ENCODE measurements at places on chromosomes 13 and 19. TPM values are rescaled to one million over a fixed set of nuclear protein-coding genes. Genes with fewer than 3 reads are reported as not detected.

TSHZ3 gene
- 18.6 TPM for total RNA-seq

- no peak for DNase-seq
These were observed 66.8 kb downstream of the FNDC3A start for GRCh38 chr13:49042476-49042875.

- DNase-seq: peak; percentile 41
These were observed 3.4 kb downstream of the BSG start for GRCh38 chr19:575527-576506.

- no peak for DNase-seq
These were observed 16.1 kb downstream of the ZSWIM9 start for GRCh38 chr19:48186541-48186991.

DNA sequence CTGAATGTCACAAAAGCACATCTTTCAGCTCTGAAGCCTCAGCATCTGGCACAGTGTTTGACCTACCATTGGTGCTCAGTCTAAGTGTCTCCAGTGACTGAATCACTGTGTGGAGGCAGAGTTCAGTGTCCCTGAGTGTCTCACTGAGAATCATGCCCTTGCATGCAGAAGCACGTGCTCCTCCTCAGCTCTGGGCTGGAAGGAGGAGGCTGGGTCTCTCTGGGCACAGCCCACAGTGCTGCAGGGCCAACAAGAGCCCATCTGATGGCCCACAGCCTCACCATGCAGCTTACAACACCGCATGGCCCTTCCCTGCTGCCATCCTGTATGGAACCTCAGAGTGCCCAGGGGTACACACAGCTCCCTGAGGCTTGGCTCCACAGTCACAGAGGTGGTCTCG, 86.1 kb downstream of the TEX26 start:
- no peak for DNase-seq

DNA sequence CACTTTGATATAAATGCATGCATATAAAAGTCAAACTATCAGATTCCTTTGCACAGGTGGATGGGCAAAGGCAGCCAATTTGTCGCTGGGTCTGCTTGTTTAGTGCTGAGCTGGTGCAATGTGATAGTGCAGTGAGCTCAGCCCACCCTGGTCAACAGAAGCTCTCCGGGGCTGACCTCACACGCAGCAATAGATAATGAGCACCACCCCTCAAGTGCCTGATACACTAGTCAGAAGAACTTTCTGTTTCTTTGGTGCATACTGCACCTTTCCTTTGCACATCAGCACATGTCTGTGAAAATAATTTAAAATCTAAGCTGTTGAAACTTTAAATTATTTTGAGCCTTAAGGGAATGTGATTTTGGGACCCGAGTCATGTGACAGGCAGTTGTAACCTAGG, 20.2 kb downstream of the ATP8A2 start:
- DNase-seq: no peak

GRCh38 chr13:96527497-96527896, 437.6 kb downstream of the HS6ST3 start:
- no peak for DNase-seq

- no peak for DNase-seq
These were observed 80.7 kb upstream of the WASF3 start for GRCh38 chr13:26476782-26477142.

GRCh38 chr19:52336791-52337381, 843 bp downstream of the ZNF610 start:
- DNase-seq: no peak

DNA sequence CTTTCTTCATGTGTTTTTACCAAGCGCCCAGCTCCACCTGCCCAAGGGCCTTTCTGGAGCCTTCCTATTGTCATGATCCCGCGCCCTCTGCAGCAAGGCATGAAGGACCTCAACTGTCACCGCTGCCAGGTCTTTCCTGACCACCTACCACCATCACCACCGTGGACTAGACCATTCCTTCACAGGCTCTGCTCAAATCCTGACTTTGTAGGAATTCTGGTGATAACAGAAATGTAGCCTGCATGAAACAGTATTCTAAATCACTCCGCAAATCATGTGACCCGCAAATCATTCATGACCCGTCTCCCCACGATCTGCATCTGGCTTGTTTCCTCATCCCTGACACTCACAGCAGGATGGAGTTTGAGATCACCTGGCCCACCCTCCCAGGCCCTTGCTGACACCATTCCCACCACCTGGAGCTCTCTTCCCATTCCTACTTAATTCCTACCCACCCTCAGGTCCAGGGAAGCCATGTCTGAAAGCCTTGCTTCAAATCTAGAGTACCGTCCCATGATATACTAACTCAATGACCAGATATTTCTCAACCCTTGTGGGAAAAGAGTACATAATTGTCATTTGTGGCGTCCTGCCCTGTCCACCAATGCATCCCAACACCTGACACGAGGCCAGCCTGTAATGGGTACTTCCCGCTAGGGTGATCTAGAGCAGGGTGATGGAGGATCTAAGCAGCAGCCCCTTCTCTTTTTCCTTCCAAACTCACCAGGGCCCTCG, 1.3 kb downstream of the UBE2S start:
- DNase-seq: no peak

- peak; percentile 71 for DNase-seq
These were observed 412.9 kb downstream of the DIAPH3 start for GRCh38 chr13:59750860-59751259.

DNA sequence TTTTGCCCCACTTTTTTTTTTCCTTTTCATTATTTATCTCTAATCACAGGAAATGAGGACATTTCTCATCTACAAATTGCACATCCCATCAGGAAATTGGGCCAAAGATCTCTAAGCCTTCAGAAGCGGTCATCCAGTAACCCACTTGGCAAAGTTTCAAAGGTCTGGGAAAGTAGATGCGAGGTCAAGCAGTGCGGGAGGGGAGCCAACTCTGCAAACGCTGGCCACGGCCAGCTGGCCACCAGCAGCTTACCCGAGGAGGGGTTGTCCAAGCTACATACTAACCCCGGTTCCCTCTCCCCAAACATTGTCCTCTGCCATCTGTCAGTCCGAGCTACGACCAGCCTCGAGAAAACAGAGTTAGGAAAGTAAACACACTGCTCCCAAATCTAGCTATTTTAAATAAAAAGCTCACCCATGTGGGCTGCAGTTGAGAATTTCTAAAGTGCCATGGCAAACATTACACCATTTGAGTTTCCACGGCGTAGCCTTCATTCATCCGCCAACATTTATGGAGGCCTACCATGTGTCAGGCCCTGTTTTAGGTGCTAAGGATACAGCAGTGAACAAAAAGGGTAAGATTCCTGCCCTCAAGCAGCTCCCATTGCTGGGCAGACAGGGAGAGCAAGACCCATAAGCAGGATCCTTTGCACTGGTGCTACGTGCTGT, 11.5 kb downstream of the FFAR2 start:
- DNase-seq: no peak

DNA sequence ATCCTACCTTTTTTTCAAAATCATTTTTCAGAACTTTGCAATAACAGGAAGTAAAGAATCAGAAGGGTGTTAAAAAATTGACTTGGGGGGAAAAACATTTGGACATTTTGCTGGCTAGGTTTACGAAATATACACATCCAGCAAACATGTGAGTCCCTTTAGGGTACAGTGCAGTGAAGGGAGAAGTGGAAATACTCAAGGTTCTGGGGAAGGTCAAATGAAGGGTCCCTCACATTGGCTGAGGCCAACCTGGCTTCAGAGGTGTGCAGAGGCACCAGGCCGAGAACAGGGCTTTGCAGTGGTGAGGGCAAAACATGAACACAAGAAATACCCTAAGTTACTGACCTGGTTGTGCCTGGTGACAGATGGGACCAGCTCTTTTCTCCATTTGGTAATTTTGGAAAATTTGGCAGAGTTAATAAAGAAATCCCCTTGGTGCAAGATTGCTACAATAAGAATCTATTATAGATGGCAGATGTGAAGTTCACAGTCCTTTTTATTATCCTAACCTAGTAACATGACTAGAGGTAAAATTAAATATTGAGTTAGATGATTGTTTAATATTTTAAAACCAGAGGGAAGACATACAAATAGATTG, 1.5 kb upstream of the UPF3A start:
- no peak for DNase-seq

GRCh38 chr13:106678646-106679418, 110.9 kb upstream of the ARGLU1 start:
- DNase-seq: no peak

- DNase-seq: no peak
These were observed 802.7 kb downstream of the PCDH9 start for GRCh38 chr13:66427458-66427861.

DNA sequence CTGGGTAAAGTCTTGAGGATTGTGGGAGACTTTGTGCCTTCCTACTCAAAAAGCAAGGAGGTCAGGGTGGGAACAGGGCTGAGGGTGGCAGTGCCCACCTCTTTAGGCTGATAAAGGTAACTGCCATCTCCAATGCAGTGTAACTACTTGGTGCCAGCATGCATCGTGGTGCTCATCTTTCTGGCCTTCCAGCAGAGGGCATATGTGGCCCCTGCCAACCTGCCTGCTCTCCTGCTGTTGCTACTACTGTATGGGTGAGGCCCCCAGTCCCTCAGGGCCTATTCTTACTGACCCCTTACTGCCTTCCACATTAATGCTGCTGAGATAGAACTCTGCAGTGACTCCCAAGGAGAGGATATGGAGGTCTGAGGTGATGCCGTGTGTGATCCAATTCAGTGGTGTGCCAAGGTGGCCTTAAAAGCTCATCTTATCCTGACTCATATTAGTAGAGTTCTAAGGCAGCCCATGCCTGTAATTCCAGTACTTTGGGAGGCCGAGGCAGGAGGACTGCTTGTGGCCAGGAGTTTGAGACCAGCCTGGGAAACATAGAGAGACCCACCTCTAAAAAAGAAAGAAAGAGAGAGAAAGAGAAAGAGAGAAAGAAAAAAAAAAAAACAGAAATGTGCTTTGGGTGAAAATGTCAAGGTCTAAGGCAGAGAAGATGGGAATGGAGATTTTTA, 9.7 kb upstream of the ARHGAP45 start:
- DNase-seq: no peak

DNA sequence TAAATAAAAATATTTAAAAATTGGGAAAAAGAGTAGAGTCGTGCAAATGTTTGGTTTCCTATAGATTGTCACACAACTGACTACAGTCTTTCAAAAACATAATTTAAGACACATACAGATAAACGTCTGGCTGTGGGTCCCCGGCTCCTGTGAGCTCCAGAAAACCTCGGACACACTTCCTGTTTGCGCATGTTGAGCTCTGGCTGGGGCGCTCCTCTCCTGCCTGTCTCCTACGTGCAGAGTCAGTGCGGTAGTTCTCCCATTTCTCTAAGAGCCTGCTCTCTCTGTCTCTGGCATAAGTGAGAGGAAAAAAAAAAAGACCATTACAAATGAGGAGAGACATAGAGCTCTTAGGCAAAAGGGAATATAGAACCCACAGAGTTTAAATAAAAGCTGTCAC, 128.2 kb upstream of the OBI1 start:
- no peak for DNase-seq

DNA sequence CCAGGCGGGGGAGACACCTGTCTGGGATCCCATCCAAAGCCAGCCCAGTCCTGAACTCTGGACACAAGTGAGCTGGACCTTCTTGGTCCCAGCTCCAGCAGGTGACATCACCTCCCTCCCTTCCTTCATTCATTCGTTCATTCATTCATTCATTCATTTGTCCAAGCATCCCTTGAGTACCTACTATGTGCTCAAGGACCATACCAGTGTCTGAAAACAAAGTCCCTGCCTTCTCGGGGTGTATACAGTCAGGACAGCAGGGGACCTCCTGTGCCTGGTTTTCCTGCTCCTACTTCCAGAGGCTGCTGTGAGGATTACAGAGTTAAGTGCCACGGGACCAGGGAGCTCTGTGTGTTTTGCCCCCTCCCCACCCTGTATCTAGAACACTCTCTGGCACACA, 14.0 kb downstream of the ACER1 start:
- no peak for DNase-seq
